ENCODE measurements at places on chromosomes 5 and 9.

GRCh38 chr5:151553695-151554094 is 37.4 kb downstream of the FAT2 start:
- no peak for DNase-seq

DNA sequence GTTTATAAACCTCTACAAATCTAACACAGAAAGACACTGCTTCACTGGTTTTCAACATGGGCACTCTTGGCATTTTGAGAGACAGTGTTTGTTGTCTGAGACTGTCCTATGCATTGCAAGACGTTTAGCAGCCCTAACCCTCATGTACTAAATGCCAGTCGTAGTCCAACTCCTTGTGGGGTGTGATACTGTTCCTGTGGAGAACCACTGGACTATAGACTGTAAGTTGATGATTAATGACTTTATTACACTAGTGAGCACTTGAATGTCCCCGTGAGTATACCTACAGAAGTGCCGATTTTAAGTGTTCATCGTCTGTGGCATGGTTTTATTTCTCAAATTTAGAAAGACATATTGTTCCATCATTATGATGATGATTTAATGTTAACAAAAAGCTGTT is 46.2 kb downstream of the RECK start:
- no peak for DNase-seq

- DNase-seq, result no peak
Measured at GRCh38 chr9:122128007-122128968, 31.3 kb downstream of the NDUFA8 start.

- no peak for DNase-seq
Measured at GRCh38 chr5:173538654-173539053, 77.8 kb downstream of the BOD1 start.

DNA sequence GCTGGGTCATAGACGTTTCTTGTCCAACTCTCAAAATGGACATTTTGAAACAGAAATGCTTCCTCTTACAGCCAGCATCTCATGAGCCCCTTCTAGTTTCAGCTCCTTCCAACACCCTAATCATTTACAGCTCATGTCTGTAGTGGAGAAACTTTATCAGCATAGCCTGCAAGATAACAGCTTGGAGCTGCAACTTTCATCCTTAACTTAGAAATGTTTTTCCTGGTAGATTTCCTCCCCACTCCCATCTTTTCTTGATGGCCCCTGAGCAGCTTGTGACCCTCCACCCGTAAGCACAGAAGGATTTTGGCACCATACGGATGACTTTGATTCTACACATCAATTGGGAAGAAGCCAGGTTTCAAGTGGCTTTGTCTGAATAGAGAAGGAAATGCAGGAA is 53.5 kb upstream of the TGFBR1 start:
- no peak for DNase-seq

DNA sequence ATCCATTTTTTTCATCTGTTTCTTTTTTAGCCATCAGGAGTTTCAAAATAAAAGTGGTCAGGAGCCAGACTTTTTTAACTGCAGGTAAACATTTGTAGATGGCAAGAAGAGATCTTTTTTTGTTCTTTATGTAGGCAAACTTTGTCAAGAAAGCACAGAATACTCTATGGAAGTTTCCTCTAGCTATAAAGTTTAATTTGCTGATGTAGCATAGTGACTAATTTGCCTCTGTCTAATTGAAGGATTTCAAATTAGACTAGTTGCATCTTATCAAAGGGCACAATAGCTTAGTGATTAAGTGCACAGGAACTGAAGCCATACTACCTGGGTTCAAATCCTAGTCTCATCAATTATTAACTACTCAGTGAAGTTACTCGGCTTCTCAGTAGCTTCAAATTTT is 22.0 kb downstream of the FGF10 start:
- DNase-seq, result no peak
